ENCODE measurements at places on chromosomes 1 and 21.

DNA sequence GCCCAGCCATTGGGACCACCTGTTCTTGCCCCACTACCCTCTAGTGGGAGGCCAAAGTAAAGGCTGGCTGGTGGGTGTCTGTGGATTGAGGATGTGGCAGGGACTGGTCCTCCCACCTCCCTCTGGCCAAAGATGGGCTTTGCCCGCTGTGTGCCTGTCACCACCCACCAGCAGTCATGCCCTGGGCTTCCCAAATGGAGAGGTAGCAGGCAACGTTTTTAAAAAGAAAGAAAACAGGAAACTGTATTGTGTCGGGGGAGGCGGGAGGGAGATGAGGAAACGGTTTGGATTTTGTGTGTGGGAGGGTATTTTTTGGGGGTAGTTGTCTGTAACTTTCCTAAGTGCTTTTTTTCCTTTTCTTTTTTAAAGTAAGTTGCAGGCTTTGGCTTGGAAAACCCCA lies 30.1 kb downstream of the SZRD1 start:
- DNase-seq = no peak

GRCh38 chr21:38494703-38495102 lies 3.6 kb downstream of the ERG start:
- no peak for DNase-seq

DNA sequence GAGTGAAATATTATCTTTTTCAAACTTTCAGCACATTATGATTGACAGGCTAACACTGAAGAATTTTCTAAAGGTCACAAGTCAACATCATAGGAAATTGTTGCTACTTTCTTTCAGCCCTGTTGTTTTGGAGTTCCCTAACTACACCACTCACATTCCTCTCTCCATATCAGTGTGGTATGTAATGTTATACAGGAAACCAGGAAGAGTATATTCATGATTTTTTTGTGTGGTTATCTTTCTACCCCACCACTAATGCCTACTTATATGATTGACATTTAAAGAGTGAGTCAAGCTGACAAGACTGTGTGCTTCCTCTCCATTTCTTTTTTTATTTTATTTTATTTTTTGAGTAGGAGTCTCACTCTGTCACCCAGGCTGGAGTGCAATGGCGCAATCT lies 47.8 kb upstream of the PRDM2 start:
- no peak for DNase-seq

GRCh38 chr1:26387447-26387846 lies 14.9 kb upstream of the ZNF683 start:
- no peak for DNase-seq

DNA sequence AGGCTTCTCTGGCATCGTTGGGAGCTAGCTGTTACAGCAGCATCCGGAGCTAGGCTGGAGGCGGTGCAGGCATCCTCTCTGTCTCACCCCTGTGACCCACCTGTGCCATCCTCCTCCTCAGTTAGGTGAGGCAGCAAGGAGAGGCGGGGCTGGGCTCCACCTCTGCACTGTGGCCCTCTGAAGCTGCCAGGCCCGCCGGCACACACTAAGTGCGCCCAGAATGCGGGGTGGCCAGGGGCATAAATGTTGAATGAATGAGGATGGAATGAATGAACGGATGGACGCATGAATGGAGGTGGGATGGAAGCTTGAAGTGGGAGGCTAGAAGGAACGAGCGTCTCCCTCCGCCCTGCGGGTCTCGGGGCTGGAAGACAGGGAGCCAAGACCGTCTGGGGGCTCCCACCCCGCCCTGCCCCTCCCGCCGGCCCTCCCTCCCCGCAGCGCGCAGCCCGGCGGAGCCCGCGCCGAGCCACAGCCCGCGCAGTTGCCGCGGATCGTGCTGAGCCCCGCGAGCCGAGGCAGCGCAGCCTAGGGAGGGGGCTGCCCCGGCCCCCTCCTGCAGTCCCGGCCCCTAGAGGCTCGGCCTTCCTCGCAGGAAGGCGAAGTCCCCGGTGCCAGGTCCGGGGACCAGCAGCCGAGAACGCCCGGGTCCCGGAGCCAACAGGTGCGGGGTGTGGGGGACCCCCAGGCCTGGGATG lies at the start of gene HCRTR1:
TSS of gene HCRTR1 (plus strand) at position 472 of the 698 bp plus-strand sequence. CDS start 1,504 bp downstream, outside the sequence.
- no peak for DNase-seq
